ENCODE measurements at places on chromosomes 11 and 22.
A peak's percentile ranks its signal among the peaks of the same experiment; 100 is the strongest.

GRCh38 chr11:101061606-101062005 lies 68.0 kb downstream of the PGR start:
- no peak for DNase-seq

DNA sequence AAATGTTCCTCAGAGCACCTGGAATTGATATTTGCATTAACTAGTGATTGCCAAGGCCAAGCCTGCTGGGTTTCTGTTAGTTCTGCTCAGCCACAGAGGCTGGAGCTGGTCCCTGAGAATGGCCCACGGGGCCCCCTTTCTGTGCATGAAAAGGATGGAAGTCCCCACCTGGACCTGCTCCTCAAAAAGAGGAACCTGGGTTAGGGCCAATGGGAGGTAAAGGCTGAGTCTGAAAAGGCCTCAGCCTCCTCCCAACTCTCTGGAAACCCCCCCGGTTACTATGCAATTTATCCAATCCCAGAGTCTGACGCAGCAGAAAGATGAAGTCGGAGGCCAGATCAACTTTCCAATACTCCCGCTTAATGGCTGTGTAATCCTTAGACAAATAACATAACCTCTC lies 6.8 kb upstream of the CREB3L1 start:
- DNase-seq: no peak

- no peak for DNase-seq
These were observed 43.6 kb downstream of the ARHGAP32 start for GRCh38 chr11:129148487-129148886.

GRCh38 chr11:35611741-35612140 lies 6.5 kb upstream of the FJX1 start:
- no peak for DNase-seq

- peak; percentile 2 for DNase-seq
These were observed 444.8 kb downstream of the SOX6 start for GRCh38 chr11:15911377-15912044.

DNA sequence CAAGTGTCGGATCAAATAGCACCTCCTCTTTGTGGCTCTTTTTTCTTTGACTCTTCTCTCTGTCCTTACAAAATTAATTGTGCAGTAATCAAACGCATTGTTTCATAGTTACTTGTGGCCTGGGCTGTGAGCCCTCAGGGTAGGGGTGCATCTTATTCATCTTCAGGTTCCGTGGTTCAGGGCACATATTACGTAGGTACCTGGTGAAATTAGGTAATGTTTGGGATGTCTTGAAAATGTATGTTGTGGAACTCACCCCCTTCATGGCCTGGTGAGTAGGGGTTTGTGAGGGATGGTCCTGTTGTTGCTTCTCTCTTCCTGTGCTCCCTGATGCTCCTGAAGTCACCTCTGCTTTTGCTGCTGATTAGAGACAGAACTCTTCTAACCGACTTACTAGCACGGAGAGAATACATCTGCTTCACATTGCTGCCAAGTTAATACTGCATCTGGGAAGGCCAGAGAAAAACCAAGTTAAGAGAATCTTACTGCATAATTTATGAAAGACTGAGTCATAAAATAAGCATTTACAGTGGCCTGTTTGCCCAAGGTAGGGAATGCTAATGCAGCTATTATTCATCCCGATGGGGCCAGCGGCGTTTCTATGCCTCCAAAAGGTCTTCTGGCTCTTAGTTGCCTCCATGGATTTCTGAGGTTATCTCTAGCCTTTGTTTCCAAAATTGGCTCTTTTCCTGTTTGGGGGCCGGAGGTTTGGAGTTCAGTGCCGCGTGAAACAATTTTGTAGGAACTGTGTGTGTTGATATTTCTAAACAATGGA lies 66.9 kb downstream of the TBC1D22A start:
- DNase-seq: peak; percentile 1

DNA sequence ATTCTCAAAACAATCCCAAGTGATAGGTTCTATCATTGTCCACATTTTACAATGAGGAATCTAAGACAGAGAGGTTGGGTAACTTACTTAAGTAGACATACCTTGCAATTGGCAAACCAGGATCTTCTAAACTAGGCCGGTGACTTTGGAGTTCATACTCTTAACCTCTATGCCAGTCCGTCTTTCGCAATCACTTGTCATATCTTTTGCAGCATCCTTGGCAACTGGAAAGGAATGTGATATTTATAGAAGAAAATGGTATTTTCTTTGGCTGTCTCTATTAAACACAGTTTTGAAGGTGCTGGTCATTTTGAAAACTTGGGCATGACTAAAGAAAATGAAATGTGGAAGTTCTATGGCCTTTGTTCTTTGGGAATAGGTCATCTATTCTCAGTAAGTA lies 556.5 kb downstream of the NELL1 start:
- DNase-seq: no peak

DNA sequence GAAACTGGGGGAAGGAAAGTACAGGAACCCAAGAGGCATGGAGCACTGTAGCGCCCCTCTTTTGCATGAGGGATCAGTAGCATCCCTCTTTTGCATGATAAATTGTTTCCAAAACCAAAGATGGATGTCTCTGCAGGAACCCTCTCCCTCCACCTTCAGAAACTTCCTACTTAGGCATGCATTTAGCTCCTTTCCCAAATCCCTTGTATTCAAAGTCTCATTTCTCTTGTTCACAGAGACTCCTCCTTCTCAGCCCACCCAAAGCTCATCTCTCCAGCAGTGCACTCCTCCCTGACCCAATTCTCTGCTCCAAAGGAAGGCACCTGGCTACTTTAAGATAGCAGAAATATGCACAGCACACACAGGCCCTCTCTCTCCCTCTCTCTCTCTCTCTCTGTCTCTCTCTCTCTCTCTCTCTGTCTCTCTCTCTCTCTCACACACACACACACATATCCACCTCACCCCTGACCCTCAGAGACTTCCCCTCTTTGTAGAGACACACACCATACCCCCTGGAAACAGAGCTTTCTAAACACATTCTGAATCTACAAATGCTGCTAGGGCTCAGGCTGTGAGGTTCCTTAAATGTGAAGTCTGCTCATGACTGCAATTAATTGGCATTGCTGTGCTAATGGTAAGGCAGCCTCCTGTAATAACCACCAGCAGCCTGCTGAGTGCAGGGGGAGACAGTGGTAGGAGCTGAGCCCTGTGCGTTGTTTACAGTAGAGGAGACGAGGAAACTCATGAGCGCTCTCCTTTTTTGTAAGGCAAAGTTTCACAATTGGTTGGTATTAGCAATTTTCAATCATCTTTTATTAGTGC lies 519.6 kb downstream of the NTM start:
- no peak for DNase-seq

- no peak for DNase-seq
These were observed 65.4 kb downstream of the SMCO4 start for GRCh38 chr11:93477684-93478234.

- no peak for DNase-seq
These were observed 53.1 kb upstream of the SLC22A12 start for GRCh38 chr11:64537876-64538275.

DNA sequence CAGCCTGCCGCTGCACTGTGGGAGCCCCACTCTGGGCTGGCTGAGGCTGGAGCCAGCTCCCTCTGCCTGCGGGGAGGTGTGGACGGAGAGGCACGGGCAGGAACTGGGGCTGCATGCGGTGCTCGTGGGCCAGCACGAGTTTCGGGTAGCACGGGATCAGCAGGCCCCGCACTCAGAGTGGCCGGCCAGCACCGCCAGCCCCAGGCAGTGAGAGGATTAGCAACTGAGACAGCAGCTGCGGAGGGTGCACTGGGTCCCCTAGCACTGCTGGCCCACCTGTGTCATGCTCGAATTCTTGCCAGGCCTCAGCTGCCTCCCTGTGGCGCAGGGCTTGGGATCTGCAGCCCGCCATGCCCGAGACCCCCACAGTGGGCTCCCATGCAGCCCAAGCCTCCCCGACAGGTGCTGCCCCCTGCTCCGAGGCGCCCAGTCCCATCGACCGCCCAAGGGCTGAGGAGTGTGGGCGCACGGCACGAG lies 24.0 kb upstream of the OR5B21 start:
- no peak for DNase-seq

DNA sequence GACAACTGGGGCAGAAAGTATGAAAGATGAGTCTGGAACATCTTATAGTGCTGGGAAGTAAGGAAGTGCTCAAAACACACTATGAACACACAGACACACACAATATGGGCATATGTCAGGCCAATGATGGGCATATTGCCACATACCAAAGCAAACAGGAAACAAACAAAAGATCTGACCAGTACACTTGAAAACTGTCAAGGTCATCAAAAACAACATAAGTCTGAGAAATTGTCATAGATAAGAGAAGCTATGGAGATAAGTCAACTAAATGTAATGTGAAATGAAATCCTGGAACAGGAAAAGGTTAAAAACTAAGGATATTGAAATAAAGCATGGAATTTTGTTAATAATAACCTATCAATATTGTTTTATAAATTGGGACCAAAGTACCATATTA lies 46.4 kb downstream of the GUCY1A2 start:
- DNase-seq: no peak

- DNase-seq: peak; percentile 66
These were observed 25.0 kb downstream of the MTMR3 start for GRCh38 chr22:29907753-29908515.

DNA sequence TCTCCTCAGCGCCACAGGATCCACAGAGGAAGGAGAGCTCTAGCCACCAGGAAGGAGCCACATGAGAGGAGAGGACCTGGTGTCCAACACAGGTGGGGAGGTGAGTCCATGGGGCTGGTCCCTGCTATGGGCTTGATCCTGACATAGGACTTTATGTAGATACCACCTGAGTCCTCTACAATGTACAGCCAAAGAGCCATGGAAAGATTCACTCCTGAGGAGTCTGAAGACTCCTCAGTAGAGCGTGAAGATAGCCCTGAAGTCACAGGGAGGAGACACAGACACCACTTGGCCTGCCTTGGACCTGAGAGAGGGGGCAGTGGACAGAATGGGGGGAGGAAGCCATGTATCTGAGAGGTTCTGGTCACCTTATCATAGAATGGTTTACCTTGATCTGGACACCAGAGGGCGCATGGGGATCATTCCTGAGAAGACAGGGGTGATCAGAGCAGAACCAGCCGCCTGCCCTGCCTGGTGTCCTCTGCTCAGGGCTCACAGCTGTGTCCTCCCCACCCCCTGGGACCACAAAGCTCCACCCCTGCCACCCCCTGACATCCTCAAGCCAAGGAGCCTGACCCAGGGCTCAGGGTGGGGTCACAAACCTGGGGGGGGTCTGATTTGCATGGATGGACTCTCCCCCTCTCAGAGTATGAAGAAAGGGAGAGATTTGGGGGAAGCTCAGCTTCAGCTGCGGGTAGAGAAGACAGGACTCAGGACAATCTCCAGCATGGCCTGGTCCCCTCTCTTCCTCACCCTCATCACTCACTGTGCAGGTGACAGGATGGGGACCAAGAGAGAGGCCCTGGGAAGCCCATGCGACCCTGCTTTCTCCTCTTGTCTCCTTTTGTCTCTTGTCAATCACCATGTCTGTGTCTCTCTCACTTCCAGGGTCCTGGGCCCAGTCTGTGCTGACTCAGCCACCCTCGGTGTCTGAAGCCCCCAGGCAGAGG lies 77.0 kb downstream of the ZNF280B start:
- no peak for DNase-seq

GRCh38 chr22:32781695-32782094 lies 19.8 kb upstream of the TIMP3 start:
- DNase-seq: no peak

DNA sequence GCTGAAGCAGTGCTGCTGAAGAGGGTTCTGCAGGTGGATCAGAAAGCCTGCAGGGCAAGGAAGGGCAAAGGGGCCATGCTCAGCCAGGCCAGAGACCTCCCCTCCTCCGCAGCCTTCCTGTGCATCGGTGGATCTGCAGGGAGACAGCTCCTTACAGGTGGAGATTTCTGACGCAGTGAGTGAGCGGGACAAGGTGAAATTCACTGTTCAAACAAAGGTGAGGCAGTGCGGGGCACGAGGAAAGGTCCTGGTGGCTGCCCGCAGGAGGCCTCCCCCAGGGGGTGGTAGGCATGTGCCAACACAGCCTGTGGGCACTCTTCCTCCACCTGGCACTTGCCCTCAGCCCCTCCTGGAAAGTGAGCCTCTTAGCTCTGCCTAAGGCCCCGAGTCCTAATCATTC lies 8.6 kb downstream of the CFL1 start:
- DNase-seq: no peak

All from DMS 273 treated with DMSO at 0.1 percent for 48 hours (cell line).